IPS DF 19.7 (cell line): ENCODE measurements at places on chromosomes 6 and 20.

DNA sequence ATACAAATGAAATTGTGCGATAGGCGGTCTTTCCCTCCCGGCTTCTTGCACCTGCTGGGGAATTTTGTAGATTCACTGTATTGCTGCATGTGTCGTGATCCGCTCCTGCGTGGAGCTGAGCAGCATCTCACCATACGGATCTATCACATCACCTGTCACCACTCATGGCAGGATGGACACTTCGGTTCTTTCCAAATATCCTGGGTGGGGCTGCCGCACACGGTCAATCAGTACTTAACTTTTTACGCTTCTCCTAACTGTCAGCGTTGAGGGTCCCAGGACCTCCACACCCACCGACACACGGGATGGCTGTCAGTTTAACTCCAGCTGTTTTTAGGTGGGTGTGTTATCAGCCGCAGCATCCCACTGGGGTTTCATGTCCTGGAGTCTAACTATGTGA lies 19.2 kb downstream of the TAF4 start:
- DNase-seq, result no peak

GRCh38 chr6:148869585-148869984 lies 122.8 kb downstream of the UST start:
- no peak for DNase-seq

DNA sequence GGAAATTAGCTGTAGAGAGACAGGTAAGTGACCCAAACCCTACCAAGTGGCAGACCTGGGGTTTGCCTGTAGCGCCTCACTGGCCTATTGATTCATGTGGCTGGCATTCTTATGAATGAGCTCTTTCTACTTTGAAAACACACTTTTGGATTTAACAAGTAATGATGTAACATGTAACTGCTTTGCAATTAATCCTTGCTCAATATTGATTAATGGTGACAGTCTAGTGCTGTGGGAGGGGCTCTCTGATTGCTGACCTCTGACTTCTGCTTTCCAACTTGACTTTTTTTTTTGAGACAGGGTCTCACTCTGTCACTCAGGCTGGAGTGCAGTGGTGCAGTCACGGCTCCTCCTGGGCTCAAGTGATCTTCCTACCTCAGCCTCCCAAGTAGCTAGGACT lies 82.7 kb downstream of the TIAM2 start:
- no peak for DNase-seq

GRCh38 chr6:167794161-167795157 lies 32.3 kb upstream of the AFDN start:
- no peak for DNase-seq

DNA sequence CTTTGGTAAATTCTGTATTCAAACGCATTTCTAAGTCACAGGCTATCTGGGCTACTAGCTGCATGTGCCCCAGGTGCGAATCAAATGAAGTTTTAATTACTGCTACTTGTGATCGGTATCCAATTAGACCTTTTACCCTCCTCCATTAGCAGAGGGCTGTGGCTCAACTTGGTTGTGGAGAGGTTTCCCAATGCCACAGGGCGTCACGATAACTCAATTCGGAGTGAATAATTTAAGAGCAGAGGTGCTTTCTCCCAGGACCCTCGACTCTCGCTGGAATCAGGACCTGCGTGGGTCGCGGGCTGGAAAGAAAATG lies 640 bp downstream of the SAYSD1 start:
- no peak for DNase-seq

GRCh38 chr6:13445005-13445743 lies 42.2 kb downstream of the GFOD1 start:
- DNase-seq, result no peak

DNA sequence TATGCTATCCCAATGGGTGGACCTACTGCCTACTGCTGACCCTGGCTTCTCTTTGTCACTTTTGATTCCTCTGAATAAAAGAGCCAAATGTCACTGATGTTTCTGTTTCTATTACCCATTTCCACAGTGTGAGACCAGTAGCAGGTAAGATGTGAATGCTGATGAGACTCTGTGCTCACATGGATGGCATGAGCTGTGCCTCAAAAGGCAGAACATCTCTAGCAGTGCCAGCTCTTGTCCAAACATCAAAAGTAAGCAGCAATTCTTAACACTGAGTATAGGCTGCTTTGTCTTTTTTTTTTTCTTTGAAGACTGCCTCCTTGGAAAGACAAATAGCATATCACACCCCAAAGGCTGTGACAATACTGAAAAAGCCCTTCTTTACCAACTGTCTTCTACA lies 459.2 kb upstream of the RUNX2 start:
- DNase-seq, result no peak

GRCh38 chr6:107582086-107582485 lies 92.2 kb downstream of the SOBP start:
- no peak for DNase-seq

GRCh38 chr6:28782113-28782673 lies 141.6 kb downstream of the TRIM27 start:
- DNase-seq, result no peak

DNA sequence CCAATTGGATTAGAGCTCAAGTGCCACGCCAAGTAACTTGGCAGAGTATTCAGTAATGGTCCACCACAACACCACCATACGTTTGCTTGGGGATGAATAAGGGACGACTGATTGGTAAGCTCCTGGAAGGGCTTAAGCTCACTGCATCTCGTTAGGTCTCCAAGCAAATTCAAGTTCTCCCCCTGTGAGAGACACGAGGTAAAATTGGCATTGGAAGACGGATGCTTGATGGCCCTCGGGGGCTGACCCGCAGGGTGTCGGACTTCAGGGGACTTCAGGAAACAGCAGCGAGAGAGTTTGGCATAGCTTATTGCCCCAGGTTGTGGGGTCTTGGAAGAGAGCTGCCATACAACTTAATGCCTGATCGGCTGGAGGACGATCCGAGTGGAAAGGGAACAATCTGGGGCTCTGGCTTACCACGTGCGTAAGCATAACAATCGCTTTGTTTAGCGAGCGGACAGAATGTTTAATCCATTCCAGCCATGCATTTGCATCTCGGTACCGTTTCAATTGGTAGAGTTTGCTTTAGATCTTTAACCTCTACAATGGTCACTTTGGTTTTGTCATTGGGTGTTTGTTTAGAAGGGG lies 4.8 kb upstream of the ZNFX1 start:
- no peak for DNase-seq

DNA sequence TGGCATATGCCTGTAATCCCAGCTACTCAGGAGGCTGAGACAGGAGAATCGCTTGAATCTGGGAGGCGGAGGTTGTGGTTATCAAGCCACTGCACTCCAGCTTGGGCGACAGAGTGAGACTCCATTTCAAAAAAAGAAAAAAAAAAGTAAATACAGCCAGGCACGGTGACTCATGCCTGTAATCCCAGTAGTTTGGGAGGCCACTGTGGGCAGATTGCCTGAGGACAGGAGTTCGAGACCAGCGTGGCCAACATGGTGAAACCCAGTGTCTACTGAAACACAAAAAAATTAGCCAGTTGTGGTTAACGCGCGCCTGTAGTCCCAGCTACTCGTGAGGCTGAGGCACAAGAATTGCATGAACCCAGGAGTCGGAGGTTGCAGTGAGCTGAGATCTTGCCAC lies 1.5 kb upstream of the NINL start:
- DNase-seq, result no peak

DNA sequence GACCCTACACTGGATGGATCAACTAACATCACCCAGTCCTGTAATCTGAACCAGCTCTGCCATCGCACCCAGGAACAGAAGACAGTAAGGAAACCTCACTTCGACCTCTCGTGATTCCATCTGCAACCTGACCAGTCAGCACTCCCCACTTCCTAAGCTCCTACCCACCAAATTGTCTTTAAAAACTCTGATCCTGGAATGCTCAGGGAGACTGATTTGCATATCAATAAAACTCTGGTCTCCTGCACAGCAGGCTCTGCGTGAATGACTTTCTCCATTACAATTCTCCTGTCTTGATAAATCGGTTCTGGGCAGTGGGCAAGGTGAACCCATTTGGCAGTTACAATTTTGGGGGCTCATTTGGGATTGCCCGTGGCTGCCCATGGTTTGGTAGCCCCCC lies 18.3 kb upstream of the AGPAT4 start:
- DNase-seq, result peak; percentile 71

DNA sequence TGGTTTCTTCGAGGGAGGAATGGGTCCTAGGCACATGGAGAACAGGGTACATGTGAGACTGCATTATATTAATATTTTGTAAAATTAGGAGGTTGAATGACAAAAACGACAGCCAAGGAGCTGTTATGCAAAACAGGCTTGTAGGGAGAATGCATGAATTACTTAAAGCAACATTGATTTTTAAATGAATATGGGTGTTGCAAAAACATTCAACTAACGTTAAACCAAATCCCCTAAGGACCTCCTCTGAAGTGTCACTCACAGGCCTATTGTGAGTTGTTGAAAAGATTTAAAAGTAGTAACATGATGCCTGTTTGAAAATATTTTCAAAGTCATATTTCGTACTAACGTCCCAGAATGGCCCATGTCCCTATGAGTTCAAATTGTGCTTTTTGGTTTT lies 21.9 kb downstream of the FBXL4 start:
- DNase-seq, result no peak

- DNase-seq, result no peak
Measured at GRCh38 chr20:38650010-38650409, 48.4 kb downstream of the ARHGAP40 start.

- DNase-seq, result no peak
Measured at GRCh38 chr6:14984519-14984853, 261.4 kb upstream of the JARID2 start.

DNA sequence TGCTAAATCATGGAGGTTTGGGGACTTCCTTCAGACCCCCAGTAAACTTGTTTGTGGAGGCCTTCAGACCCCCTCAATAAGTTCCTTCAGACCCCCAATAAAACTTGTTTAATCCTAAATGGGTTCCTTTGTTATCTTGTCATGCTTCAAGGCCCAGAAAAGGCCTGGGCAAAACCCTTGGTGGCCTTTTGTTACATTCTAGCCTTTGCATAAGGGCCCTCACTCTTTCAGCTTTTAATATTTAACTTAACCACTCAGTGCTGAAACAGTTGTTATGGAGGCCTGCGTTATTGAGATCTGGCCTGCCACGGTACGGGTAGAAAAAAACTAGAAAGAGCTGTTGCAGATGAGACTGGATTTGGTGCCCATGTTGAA lies 4.3 kb upstream of the DYNLRB1 start:
- DNase-seq, result no peak

DNA sequence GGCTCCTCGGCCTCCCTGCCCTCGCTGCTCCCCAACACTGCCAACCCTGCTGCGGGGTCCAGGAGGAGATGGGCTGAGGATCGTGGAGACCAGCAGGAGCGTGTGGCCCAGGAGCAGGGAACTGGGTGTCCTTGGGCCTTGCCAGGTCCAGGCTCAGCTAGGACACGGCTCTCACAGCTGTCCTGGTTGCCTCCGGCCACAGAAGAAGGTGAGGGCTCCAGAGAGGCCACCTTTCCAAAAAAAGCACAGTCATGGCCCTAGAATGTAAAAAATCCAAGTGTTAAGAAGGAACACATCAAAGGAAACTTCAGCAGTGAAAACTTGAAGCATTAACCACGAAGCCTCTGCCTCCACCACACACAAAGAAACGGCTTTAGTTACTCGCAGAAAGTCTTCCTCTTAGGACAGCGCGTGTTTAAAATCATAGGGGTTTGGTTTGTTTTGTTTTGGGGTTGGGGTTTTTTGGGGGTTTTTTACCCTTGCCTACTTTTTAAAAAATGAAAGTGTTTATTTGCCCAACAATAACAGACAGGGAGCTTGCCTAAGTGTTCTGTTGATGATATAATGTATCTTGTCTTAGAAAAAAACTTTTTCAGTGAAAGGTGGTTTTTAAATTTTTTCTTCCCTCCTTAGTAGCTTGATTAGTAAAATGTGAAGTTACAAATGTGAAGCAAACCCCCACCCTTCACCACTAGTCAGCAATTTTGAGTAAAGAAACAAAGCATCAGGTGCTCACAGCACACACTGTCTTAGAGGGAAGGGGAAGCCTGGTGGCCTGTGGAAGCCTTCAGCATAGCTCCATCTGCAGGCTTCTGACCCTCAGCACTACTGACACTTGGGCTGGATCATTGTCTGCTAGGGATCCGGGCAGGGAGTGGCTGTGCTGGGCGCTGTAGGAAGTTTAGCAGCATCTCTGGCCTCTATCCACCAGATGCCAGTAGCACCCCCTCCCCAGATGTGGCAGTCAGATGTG lies 60.0 kb downstream of the PTPN1 start:
- DNase-seq, result no peak

GRCh38 chr6:2771079-2771478 lies 5.9 kb downstream of the WRNIP1 start:
- DNase-seq, result no peak

DNA sequence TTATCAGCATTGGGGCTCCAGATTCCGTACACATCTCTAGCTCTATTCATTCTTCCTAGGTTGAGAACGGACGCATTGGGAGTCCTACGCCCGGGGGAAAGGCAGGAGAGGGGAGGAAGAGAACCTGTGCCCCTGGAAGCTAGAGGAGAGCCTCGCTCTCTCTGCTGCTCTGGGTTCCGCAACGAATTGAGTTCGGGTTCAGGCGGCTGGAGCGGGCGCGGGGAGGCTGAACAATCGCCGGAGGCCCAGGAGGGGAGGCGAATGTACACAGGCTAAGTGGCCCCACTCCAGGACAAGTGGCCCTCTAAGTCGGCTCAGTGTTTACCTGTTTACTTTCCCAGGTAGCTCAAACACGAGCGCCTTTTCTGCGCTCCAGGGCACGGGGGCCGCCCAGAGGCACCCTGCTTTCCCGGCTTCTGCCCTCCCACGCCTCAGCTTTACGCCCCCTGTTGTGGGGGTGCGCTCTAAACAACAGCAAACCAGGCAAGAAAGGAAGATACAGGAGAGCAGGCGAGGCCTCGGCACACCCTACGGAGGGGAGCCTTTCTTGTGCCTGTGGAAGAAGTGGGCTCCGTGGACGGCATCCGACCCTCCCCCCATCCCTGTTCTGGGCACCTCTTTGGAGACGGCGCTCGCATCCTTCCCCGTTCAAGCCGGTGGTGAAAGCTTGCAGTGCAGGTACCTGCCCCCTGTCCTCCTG lies 4.6 kb upstream of the NKX2-2 start:
- DNase-seq, result no peak

DNA sequence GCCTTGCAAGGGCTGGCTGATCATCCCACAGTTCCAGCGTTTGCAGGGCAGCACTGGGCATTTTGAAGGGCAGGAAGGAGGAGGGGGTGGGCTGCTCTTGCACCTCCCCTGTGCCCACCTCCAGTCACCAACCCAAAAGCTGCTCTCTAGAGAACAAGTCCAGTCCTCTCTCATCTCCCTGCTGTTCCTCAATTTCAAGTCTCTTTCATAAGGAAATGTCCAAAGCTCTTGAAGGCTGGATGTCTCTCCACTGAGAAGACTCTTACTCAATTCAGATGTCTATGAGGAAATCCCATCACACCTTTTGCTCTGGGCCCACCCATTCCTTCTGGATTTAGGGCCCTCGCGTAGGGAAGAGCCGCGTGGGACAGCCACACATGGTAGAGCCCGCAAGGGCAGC lies 31.7 kb downstream of the WRNIP1 start:
- DNase-seq, result no peak

- no peak for DNase-seq
Measured at GRCh38 chr20:3782597-3782996, 1.3 kb upstream of the SPEF1 start.

- DNase-seq, result no peak
Measured at GRCh38 chr6:87431263-87431662, 23.5 kb downstream of the CFAP206 start.

- no peak for DNase-seq
Measured at GRCh38 chr6:43828711-43829110, 58.7 kb downstream of the VEGFA start.

- DNase-seq, result no peak
Measured at GRCh38 chr6:166907373-166907841, 48.9 kb downstream of the RNASET2 start.
